ENCODE measurements at places on chromosomes 12 and 14.

DNA sequence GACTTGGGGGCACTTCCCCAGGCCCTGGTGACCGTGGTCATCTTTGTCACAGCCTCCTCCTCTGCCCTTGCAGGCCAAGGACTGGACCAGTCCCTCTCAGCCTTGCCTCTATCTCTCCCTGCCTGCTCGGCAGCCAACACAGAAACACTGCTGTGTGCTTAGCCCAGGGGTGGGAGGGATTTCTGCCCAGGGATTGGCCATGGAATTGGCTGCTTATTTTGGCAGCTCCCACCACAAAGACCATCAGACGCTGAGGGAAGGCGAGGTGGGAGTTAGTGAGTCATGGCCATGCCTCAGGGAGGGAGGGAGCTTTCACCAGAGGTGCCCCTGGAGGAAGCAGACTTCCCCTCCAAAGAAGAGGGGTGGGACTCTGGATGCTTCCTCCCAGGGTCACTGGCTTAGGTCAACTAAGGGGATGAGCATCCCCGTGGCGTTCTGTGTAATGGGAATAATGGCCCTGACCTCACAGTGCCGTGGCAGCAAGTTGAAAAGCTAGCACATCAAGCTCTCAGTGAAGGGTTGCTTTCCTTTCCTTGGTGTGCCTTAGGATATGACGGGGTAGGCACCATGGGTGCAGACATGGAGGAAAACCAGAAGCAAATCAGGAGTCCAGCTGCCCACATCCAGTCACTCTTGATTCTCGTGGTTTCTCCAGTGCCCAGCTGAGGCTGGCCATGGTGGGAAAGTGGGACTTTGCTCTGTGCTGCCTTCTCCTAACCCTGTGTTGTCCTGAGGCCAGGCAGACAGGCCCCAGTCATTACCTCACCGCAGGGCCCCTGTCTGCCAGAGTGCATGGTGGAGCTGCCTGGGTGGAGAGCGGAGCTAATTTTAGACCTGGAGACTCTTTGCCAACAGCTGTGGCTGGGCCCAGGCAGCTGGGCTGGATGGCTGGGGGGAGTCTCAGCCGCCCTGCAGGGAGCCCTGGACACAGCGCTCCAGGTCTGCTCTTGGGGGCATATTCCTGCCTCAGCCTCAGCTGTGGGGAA is 21.4 kb downstream of the B4GALNT3 start:
- DNase-seq = no peak

DNA sequence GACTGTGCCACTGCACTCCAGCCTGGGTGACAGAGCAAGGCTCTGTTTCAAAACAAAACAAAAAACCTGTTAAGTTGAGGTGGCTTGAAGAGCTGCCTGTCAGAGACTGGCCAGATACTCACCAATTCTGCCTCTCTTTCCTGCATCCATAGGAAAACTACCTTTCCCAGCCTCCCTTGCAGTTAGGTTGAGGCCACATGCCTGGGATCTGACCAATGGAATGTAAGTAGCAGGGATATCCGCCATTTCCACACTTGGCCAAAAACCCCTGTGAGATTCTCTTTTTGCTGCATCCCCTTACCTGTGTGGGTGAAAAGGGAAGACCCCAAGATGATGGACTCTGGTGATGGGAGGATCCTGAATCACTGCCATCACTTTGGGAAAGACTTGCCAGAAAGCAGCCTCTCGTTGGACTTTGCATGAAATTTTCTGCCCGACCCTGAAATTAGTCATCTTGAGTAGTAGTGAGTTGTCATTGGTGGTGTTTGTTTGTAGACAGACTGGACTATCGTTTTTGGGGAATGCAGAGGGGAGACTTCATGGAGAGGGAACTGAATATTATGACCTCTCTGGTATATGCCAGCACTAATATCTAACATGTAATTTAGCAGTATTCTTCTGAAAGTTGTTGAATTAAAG is 14.0 kb downstream of the GPR68 start:
- no peak for DNase-seq

DNA sequence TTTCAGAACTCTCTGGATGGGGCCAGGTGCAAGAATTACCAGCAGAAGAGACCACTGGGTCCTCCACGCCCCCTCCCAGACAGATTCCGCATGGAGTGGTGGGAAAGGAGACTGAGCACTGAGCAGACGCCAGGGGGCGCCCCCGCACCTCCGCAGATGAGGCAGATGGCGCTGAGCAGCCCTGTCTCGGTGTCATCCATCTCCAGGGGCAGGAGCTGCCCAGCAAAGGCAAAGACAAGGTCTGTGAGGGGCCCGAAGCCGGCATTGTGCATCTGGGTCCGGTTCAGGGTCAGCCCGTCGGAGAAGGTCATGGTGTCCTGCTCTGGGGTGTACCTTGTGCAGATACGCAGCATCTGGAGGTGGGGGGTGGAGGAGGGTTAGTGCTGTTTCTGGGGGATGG is 6.3 kb upstream of the ITGB7 start:
- DNase-seq = peak; percentile 90

DNA sequence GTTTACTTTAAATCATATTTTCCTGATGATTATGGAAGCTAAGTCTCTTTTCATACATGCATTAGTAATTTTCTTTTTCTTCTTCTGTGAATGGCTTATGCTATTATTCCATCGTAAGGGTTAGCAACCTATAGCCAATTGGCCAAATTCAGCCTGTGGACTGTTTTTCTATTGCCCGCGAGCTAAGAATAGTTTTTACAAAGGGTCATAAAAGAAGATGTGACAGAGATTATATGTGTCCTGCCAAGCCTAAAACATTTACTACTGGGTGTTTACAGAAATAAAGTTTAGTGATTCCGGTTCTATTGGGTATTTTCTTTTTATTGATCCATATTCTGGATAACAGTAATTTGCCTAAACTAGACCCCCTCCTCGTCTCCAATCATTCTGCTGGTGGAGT is 268.8 kb upstream of the DIO3 start:
- no peak for DNase-seq

DNA sequence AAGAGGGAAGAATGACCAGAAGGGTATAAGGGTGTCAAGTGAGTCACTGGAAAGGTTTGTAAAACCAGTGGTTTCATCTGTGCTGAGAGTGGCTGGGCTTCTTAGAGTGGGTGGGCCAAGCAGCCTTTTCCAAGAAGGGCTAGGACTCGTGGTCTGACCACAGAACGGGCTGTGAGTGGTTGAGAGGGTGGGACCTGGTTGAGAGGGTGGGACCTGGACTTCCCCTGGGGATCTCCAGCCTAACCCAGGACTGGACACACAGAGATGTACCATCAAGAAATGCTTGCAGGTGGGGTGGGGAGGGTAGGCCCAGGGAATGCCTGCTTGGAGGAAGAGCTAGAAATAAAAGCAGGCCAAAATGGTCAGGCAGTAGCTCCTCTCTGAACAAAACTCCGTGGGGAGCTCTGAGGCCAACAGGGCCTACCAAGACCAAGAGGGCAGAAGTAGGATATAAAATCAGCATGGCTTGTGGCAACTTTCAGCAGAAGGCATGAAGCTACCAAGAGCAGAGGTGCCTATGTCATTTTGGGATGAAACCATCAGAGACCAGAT is 140.5 kb downstream of the FOXN3 start:
- DNase-seq = no peak
